ENCODE measurements at places on chromosomes 7 and 10. TPM values are rescaled to one million over a fixed set of nuclear protein-coding genes. Genes with fewer than 3 reads are reported as not detected.

The PRSS2 gene
- not detected for total RNA-seq

The KMT2E gene
- total RNA-seq: 320 TPM

The AFAP1L2 gene
- total RNA-seq: 0.39 TPM

The PRTFDC1 gene
- total RNA-seq: 0.39 TPM

The ARHGEF5 gene
- 6.2 TPM for total RNA-seq

The CSTF2T gene
- total RNA-seq: 28.2 TPM

The ZKSCAN1 gene
- total RNA-seq: 35.9 TPM

All from CD8-positive, alpha-beta T cell (primary cell).